Activated gamma-delta T cell (primary cell): ENCODE measurements at places on chromosomes 7 and 10.

- DNase-seq, result no peak
Observed at GRCh38 chr10:48307711-48308018, 1.2 kb downstream of the MAPK8 start.

- DNase-seq, result no peak
Observed at GRCh38 chr7:73844131-73844547, 1.8 kb upstream of the METTL27 start.

DNA sequence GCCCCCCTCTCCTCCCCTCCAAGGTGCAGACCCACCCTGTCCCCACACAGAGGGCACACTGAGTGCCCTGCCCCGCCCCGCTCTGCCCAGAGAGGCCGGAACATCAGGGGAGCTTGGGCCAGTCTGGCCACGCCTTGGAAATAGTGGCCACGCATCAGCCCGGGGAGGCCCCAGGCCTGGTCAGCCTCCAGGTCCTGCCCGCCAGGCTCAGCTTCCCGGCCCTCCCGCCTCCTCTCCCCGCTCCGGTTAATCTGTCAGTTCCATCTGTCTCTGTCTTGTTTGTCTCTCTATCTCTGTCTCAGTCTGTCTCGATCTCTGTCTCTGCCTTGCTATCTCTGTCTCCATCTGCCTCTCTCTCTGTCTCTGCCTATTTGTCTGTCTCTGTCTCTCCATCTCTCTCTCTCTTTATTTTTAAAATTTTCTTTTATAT lies 28.9 kb upstream of the TNRC18 start:
- DNase-seq, result no peak

DNA sequence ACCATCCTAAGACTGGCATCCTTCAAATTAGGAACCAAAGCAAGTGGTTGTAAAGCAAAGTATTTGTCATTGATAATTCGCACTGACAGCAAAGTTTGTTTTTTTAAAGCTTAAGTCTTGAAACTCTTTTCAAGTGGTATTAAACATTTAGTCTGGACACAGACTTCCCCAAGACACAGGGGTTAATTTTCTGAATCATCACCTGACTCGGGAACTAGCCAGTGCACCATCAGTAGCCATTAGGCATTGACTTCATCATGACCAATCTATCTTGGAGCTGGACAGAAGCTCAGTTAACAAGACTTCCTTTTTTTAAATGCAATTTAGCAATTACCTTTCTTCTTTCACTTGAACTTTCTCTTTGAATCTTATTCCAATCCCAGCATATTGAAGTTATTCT lies 210.6 kb downstream of the ZNF365 start:
- DNase-seq, result no peak

GRCh38 chr10:103949728-103950127 lies 17.2 kb upstream of the SLK start:
- DNase-seq, result no peak

GRCh38 chr7:27162561-27163287 lies 2.6 kb downstream of the HOXA9 start:
- DNase-seq, result no peak

DNA sequence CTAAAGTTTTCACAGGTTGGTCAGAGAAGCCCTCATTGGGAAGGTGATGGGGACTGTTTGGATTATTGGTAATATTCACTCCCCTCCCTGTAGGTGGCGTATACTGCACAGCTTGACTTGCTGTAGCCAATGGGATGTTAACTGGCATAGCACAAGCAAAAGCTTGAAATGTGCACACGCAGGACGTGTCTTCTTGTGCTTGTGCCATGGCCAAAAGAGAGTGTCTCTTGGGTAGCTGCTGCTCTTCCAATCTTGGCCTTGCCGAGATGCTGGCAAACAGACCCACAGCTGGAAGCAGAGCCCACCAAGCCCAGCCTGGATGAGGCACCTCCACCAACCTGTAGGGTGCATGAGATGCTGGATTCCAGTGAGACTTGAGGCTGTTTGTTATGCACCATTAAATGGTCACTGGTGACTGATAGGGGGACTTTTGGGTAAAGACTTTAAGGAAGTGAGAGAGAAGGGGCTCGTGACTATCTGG lies 266.0 kb downstream of the GRID1 start:
- no peak for DNase-seq

GRCh38 chr10:64708884-64709681 lies 1187.9 kb downstream of the REEP3 start:
- no peak for DNase-seq

- no peak for DNase-seq
Observed at GRCh38 chr7:149772241-149772955, 990 bp downstream of the ZNF467 start.

- DNase-seq, result no peak
Observed at GRCh38 chr7:111727905-111728634, 165.8 kb upstream of the IMMP2L start.

DNA sequence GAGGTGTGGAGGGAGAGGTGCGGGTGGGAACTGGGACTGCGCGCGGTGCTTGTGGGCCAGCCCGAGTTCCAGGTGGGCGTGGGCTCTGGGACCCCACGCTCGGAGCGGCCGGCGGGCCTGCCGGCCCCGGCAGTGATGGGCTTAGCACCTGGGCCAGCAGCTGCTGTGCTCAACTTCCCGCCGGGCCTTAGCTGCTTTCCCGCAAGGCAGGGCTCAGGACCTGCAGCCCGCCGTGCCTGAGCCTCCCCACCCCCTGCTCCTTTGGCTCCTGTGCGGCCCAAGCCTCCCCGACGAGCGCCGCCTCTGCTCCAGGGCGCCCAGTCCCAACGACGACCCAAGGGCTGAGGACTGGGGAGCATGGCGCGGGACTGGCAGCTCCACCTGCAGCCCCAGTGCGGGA lies 232.7 kb downstream of the FGFR2 start:
- no peak for DNase-seq

- DNase-seq, result no peak
Observed at GRCh38 chr10:60208676-60209269, 180.9 kb downstream of the ANK3 start.

DNA sequence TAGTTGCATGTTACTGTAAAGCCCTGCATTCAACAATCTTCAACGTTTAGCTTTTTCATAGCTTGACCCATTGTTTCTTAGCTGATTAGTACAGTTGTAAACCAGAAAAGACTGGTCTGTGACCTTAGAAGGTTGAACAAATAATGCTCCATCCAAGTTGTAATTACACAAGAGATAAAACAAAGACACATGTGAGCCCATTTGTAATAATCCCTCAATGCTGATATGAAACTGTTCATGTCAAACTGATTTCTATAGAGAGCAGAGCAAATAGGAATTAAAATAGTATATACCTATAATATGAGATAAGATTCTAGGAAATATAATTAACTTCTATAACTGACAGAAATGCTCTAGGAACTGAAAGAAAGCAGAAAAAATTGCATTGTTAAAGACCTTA lies 94.7 kb upstream of the SLC25A13 start:
- DNase-seq, result no peak

- DNase-seq, result no peak
Observed at GRCh38 chr7:122965306-122965705, 30.2 kb downstream of the TAS2R16 start.

- DNase-seq, result no peak
Observed at GRCh38 chr7:142455392-142455791, 197.5 kb upstream of the PRSS58 start.

DNA sequence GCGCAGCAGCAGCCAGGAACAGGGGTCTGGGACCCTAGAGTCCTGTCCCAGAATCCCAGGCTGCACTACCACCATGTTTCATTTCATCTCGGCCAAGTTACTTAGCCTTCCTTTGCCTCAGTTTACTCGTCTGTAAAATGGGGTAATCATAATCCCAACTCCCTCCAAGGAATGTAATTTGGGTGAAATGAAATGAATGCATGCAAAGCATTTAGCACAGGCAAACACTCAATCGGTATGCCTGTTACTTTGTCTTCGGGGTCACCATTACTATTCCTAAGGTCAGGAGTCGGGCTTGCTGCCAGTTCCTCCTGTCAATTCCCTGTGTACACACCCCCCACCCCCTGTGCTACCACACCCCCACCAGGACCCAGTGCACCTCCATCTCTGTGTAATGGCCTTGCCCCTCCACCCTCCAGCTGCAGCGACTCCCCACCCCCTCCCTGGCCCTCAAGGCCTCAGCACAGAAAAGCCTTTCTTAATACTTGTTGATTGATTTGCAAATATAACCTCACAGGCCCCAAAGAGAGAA lies 1.7 kb downstream of the TNS3 start:
- no peak for DNase-seq

GRCh38 chr10:53209944-53210611 lies 437.5 kb upstream of the MBL2 start:
- DNase-seq, result no peak

- DNase-seq, result no peak
Observed at GRCh38 chr10:122555442-122555841, 5.1 kb upstream of the DMBT1 start.

DNA sequence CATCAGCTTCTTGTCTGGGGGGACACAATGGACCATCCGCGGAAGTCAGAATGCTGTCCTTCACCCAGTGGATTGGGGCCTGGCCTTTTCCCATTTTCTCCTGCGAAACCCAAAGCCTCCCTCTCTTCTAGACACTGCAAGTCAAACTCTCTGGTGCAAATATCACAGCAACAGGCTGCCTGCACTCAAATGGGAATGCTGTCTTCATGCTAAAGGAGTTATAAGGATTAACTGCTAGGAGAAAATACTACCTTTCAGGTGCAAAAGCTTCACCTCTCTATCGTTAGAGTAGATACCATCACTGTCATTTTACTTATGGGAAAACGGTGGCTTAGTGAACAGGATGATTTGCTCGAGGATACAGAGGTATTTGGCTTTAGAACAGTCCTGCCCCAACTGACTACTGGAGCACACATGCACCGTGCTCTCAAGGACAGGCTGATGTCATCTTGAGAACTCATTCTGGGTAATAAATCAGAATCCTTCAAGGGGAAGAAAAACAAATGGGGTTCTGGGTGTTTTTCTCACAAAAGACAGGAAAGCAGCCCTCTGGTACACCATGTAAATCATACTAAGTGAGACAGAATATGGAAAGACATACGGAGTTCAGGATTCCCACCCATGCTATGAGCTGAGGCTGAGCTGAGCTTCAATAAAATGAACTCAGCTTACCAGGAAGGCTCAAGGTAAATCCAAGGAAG lies 100.9 kb downstream of the SAMD9 start:
- no peak for DNase-seq

DNA sequence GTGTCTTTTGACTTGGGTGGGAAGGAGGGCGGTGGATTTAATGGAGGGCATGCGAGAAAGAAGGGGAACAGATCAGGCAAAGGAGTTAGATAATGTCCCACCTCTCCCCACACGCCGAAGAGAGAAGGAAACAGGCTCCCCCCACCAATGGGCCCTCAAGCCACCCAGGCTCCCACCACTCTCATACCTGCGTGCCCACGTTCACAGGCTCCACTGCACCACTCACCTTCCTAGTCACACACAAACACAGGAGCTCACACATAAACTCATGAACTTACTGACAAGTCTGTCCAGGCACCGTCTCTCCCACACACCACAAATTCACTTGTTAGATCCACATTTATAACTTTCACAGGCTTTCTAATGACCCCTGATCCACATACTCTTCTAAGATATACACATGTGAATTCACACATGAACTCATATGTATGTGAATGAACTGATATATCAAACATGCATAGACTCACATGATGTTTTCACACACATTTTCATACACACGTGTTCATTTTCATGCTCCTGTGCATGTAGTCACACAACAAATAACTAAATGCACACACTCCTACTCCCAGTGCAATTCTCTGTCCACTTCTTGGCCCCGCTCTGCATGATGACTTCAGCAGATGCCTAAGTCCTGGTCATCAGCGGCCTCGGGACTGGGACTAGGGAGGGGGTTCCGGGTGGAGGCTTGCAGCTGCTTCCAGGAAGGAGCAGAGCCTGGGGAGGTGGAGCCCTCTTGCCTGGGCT lies 1.5 kb downstream of the LZTS2 start:
- DNase-seq, result no peak

DNA sequence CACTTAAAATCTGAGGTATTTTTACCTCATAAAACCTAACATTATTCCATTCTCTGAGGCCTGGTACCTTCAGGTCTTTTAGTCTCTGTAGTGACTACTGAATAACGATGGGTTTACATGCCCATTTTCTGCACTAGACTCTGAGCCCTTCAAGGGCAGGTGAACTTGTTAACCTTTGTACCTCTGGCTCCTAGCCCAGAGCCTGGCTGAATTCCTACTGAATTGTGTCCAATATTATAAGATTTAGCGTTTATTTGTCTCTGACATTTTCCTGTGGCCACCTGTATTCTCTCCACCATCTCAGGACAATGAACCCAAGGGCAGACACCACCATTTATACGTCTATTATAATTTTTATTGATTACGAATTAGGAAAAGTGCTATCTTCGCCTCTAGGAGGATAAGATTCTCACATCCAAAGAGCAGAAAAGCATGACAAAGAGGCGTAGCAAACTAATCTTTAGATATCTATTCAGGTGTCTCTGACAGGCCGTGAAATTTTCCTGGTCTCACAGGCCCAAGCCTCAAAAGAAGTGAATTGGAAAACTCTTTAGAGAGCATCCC lies 27.9 kb upstream of the HNRNPH3 start:
- DNase-seq, result no peak

DNA sequence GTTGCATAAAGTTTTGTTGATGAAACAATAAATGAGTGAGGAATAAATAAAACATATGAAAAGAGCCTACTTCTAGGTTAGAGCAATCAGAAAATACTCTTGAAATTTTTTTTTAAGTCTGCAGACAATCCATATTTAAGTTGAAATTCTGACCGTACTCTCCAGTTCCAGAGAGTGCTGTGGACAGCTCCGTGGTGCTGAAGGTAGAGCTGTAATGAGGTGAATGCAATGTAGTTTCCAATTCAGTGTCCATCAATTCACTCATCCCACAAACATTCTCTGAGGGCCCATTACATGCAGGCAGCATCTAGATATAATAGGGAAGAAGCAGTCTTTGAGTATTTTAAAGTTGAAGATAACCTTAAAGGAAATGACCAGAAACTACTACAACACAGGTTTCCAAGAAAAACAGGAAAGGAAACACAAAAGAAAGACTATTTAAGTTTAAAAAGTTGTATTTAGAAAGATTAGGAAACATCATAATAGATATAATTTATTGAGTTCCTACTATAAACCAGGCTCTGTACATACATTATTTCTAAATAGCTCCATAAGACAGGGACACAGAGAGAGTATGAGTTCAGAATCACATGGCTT lies 44.0 kb upstream of the CRTAC1 start:
- no peak for DNase-seq

- DNase-seq, result no peak
Observed at GRCh38 chr7:22564511-22565045, 64.6 kb upstream of the STEAP1B start.

- DNase-seq, result no peak
Observed at GRCh38 chr7:64873517-64873916, 29.6 kb upstream of the ZNF273 start.

GRCh38 chr7:3028071-3028757 lies 15.5 kb downstream of the CARD11 start:
- DNase-seq, result no peak

- no peak for DNase-seq
Observed at GRCh38 chr7:127817466-127817865, 165.5 kb downstream of the SND1 start.

- DNase-seq, result no peak
Observed at GRCh38 chr7:140773104-140773503, 76.6 kb downstream of the NDUFB2 start.
